Uterus (tissue), 4 donors: ENCODE measurements at places on chromosomes 4 and X.

DNA sequence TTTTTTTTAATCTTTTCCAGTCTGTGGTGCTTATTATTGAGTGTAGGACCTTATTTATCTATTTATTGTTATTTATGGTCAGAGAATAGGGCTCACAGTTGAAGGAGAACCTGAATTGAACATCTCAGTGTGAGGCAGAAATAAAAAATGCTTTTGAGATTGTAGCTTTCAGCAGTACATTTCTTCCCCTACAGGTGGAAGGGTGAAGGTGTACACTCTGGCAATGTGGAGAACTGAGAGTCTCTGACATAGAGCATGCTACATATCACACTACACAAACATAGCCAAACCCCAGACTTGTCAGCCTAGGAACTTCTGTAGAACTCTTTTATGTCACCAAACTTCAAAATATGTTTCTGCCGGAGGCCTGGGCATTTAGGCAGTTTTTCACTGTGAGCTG lies 140.2 kb downstream of the STIM2 start:
- no peak for DNase-seq

GRCh38 chrX:123138473-123138872 lies 45.6 kb upstream of the GRIA3 start:
- no peak for DNase-seq

- DNase-seq: no peak
Observed at GRCh38 chr4:39763714-39764572, 66.0 kb downstream of the UBE2K start.

DNA sequence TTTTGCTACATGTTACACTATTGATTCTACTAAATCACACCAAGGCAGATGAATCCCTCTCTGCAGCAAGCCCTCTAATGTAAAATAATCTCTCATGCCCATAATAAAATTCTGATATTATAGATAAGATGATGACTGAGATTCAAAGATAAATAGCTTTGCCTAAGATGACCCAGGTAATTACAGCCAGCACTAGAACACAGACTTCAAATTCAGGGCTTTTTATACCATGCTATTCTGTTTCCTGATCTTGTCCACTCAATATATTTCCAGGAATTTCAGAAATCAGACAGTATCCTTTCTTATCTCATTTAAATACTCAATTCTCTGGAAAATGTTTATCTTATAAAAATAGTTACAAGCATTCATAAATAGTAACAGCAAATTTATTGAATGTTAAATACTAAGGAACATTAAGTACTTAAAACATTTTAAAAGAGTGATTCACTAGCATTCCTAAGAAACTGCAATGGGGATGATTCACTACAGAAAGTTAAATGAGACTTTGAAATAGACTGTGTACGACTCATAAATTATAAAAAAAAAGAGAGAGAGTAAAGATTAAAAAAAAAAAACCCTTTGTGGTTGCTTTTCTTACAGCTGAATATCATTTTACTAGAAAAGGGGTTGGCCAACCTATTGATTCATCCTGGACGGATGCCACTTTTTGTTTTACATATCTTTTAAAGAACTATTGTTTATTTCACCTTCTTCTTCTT lies 45.8 kb upstream of the IL21 start:
- no peak for DNase-seq

DNA sequence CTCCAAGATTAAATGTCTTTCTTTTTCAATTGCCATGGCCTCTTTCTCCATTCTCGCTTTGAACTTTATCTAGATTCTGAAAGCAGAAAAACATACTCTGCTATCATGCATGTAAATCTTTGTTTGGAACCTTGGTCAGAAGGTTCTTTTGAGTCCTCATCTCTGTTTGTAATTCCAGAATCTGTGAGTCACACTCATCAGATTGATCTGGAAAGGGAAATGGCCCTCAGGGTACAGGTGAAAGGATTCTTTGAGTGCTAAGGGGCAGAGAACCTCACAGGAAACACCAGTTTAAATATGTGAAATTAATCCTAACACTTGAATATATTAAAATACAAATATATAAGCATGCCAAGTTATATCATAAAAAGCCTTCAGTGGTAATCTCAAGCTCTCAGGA lies 211.0 kb upstream of the ADGRL3 start:
- no peak for DNase-seq

GRCh38 chr4:147368948-147369347 lies 111.9 kb upstream of the EDNRA start:
- no peak for DNase-seq

DNA sequence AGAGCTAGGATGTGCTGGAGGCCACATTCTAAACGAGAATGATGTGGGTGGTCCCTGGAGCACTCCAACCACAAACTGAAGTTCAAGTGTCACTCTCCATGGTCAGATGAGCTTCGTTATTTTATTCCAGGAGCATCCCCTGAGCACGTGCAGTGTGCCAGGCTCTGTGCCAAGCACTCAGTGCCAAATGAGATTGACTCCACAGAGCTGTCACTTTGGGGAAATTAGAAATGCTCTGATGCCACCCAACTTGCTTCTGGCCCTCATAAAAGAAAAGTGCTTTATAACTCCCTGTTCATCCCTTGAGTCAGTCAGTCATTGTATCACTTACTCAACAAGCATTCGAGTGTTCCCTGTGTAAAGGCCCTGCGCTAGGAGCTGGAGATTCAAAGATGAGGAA lies 91.2 kb downstream of the RTL5 start:
- DNase-seq: no peak

- no peak for DNase-seq
Observed at GRCh38 chr4:149311076-149311475, 504.6 kb downstream of the IQCM start.

- DNase-seq: no peak
Observed at GRCh38 chr4:62324215-62324614, 1124.1 kb downstream of the ADGRL3 start.

GRCh38 chr4:42339935-42340406 lies 57.3 kb upstream of the SHISA3 start:
- DNase-seq: no peak

DNA sequence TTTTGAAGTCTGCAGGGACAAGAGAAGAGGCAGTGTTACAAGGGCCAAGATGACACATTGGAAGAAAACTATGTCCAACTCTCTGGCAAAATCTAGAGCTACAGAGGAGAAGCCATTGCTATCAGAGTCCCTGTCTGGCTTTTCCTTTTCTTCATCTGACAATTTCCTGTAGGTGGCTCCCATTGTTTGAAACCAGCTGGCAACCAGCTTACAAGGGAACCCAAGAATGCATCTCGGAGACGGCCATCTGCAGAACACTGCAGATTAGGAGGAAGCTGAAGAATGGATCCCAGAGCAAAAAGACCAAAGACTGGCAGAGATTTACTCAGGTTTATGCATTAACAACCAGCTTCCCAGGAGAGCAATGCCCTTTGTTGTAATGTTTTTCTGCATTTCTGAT lies 216.2 kb upstream of the CTSO start:
- no peak for DNase-seq

GRCh38 chrX:109440475-109440874 lies 41.4 kb downstream of the GUCY2F start:
- DNase-seq: no peak

GRCh38 chr4:69057620-69058409 lies 38.5 kb upstream of the UGT2B7 start:
- no peak for DNase-seq

DNA sequence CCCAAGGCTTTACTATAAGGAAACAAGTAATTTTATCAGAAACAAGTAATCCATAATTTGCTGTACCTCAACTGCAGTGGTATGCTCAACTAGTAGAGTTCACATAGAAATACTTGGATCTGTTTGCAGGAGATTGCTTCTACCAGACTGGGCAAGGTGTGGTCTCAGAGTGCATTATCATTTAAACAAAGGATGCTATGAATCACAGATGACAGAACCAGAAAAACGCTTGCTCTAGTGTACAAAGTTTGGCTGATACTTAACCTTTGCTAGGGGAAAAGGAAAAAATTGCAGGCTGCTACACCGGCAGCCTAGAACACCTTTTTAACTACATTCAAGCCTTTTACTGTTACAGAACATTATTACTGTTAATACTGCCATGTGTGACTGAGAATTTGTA lies 97.1 kb downstream of the ENOX2 start:
- no peak for DNase-seq

GRCh38 chr4:53023677-53024299 lies 161.7 kb downstream of the RASL11B start:
- no peak for DNase-seq

- DNase-seq: no peak
Observed at GRCh38 chr4:79869597-79870237, 203.3 kb downstream of the ANTXR2 start.

- DNase-seq: no peak
Observed at GRCh38 chrX:22968494-22968893, 31.3 kb upstream of the DDX53 start.

DNA sequence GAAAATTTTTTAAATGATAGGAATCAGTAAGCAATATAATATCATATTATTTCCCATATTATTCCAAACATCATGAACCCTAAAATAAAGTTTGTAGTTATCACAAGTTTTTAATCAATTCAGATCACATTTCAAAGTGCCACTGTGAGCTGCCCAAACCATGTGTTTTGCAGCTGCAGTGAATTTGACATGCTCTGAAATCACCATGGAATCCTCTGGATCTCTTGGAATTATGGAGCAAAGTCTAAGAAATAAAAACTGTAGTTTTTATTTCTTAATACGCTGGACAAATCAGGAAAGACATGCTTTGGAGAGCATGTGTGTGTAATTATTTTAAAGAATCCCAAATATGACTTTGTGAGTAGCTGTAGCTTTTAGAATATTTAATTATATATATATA lies 262.7 kb downstream of the ANKRD50 start:
- no peak for DNase-seq

DNA sequence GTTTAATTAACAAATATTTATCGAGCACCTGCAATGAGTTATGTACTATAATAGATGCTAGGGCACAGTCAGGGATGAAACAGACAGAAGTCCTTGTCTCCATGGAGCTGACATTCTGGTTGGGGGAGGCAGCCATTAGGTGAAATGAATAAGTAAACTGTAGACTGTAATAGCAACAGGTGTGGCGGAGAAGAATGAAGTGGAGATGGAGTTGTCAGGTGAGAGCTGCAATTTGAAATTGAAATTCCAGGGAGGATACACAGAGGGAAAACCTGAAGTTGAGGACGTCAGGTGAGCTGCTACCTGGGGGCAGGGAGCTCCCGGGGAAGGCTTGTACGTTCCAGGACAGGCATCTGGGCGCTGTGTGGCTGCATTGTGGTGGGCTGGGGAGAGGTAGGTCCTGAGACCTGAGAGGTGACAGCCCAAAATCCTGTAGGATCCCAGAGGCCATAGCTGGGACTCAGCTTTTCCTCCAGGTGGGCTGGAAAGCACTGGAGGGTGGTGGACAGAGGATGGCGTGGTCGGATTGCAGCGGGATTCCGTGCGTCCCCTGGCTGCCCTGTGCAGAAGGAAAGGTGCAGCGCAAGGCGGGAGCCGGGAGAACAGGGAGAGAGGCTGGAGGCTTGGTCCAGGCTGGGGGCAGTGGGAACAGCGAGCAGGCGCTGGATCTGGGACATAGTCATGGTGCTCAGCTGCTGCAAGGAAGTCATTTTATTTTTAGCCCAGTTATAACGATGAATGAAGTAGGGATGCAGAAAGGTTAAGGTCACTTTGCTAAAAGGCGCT lies 24.8 kb downstream of the CYTL1 start:
- no peak for DNase-seq

GRCh38 chr4:58166490-58166889 lies 1056.3 kb upstream of the IGFBP7 start:
- DNase-seq: no peak

- DNase-seq: no peak
Observed at GRCh38 chr4:41185614-41186592, 28.4 kb downstream of the APBB2 start.

DNA sequence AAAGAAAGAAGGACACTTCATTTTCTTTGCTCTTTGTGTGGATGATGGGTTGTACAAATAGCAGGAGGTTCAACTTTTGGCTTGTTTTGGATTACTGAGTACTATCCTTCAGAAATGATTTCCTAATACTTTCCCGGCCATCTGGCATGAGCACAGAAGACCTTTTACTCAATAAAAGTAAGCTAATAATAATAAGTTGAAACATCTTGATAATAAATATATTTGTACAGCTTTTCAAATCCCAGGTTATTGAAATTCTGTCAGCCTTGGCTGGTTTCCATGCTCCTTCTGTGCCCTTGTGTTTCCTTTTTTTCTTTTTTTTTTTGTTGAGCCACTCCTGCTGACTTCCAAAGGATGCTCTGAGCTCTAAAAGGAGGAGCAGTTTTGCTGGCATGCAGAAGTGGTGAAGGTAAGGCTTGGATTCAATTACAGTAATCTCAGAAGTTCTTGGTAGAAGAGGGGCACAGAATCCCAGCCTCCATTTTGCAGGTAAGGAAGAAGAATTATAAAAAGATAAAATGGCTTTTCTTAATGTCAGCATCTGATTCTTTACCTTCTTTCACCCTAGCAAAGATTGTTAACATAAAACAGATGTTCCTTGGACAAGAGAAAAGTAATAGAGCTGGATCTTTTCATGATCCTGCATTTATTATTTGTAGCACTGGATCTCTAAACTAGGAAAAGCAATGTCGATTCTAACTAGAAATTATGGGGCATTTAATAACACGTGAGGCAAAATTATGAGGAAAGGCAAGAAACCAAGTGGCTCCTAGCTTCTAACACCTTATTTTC lies 31.9 kb downstream of the REPS2 start:
- no peak for DNase-seq

GRCh38 chr4:107366900-107367299 lies 330.8 kb upstream of the DKK2 start:
- no peak for DNase-seq

DNA sequence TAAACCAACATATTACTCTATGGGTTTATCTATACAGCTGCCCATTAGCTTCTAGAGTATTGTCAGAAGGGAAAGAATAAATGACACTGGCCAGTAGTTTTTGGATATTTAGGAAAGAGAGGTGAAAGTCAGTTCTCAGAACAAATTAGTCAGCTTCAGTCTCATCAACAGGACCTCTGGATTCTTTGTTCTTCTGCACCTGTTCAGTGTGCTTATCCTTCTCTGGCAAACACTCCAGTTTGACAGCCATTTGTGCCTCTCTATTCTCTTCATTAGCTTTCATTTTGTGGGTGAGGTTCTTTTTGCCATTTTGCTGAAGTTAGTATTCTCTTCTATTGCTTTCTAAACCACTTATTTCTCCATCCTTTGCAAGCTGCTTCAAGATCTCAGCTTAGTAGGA lies 107.0 kb downstream of the PCDH18 start:
- DNase-seq: no peak

GRCh38 chr4:186669159-186669731 lies 54.4 kb downstream of the FAT1 start:
- no peak for DNase-seq

GRCh38 chrX:54358424-54359211 lies 772 bp upstream of the WNK3 start:
- DNase-seq: peak; percentile 49

DNA sequence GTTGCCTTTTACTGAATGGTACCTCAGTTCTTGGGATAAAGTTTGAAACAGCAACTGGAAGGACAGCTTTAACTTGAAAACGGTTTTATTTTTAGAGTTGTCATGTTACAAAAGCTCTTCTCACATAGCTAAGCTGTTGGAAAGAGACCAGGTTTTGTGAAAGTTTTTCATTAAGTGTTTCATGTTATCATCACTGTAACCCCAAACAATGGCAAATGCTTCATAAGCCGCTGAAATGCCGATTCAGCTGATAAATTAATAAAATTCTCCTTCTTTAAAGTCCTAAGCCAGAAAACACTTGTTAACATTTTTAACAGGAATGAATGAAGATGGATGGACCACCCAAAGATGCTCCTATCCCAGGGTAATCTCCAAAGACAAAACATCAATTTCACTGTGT lies 76.1 kb upstream of the IRF2 start:
- DNase-seq: no peak

- DNase-seq: no peak
Observed at GRCh38 chrX:111170017-111170416, 74.0 kb downstream of the PAK3 start.
